ENCODE measurements at places on chromosomes 1 and 21. TPM values are rescaled to one million over a fixed set of nuclear protein-coding genes. Genes with fewer than 3 reads are reported as not detected.

Gene PCAT6
- total RNA-seq = not detected

Gene CRNN
- not detected for total RNA-seq

Gene CAMSAP2
- 30.8 TPM for total RNA-seq

Gene OR2T29
- not detected for total RNA-seq

DNA sequence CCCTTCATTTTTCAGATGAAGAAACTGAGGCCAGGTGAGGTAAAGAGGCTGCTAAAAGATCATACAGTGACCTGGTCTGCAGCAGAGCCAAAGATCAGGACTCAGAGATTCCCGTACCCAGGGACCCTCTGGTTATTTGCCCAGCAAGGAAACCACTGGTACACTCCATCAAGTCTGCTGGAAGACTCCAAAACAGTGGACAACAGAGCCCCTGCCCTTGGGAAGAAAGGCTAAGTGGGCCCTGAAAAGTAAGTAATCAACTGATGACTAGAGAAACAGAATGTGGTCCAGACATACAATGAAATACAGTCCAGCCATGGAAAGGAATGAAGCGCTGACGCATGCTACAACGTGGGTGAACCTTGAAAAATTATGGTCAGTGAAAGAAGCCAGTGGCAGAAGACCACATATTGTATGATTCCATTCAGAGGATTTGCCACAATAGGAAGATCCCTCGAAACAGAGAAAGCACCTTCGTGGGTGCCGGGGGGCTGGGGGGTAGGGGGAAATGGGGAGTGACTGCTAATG is 106.4 kb downstream of the ETS2 start:
- DNase-seq = no peak

DNA sequence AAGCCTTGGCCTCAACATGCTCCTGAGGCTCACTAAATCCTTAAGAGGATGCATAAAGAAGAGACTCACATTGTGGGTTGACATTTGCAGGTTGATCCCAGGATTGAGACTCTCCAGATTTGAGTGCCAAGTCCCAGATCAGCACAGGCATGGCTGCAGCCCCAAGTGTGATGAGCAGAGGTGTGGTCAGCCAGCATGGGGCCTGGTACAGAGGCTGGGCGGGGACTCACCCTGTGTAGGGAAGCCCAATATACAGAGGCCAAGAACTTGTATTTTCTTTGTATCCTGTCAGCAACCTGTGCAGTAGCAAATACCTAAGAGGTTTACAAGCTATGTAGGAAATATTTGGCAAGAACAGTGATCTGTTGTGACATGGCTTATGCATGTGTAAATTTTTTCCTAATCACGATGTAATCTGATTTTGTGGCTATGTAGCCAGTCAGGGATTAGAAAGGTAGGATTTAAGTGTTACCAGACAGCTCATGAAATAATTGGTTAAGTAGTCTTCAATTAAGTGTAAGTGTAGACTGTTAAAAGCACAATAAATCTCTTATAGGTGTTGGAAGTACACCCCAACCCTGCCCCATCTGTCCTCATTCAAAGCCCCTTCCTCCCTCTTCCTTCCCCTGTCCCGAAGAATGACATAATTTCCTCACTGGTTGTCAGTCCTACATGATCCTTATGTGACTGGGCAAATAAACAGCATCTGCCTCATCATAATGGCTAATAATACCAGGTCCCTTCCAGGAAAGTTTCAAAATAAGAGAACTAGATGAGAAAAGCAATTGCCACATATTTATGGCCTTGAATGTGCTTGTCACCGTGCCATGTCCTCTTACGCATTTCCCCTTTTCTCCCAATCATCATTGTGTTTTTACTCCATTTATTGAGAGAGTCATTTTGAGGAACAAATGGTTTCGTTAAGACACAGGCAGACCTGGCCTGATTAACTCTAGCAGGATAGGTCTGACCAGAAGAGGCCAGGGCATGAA is 120.9 kb downstream of the HLX start:
- DNase-seq = no peak

DNA sequence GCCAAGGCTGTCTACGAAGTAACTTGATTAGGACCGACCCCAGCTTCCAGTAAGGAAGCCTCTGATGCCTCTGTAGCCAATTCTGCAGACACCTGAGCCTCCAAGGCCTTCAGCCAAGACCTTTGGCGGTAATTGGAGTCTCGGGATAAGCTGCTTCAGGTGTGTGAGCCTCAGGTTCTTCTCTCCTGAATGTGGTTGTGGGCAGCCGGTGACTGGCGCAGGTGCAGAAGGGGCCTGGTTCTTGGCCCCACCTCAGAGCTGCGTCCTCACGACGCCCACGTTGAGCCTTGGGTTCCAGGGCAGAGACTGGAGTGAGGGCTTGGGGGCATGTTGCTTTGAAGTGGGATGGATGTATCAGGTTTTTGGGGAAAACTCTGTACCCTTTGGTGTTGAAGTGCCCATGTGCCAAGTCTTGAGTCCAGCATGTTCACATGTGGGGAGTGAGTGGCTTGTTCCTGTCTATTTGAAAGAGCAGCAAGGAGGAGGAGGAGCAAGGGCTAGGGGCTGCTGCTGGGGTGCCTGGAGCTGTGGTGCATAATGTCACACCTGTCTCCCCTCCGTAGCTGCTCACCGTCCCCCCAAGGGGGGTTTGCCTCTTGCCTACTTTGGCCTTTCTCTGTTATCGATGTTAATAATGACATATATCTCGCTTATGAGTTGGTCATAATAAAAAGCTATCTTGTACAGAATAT is 1.4 kb downstream of the PSEN2 start:
- no peak for DNase-seq

DNA sequence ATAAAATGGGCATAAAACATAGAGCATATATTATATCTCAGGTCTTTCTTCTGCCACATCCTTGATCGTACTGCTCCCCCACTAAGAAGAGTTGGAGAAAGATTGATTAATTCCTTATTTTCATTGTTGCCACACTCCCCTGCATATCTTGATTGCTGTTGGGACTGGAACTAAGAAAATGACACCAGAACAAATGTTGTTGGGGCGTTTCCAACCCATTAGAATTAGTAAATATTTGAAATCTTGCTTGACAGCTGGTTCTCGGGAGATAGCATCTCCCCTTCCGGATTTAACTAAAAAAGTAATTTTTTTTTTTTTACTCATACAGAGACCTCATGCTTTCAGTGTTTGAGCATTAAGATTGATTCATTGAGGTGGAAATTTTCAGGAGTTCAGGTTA is 493.0 kb upstream of the PLXNA2 start:
- DNase-seq = no peak

GRCh38 chr1:9705337-9706093 is 54.0 kb downstream of the PIK3CD start:
- DNase-seq = peak; percentile 71

- DNase-seq = no peak
Measured at GRCh38 chr1:32929366-32929765, 28.2 kb upstream of the TMEM54 start.

DNA sequence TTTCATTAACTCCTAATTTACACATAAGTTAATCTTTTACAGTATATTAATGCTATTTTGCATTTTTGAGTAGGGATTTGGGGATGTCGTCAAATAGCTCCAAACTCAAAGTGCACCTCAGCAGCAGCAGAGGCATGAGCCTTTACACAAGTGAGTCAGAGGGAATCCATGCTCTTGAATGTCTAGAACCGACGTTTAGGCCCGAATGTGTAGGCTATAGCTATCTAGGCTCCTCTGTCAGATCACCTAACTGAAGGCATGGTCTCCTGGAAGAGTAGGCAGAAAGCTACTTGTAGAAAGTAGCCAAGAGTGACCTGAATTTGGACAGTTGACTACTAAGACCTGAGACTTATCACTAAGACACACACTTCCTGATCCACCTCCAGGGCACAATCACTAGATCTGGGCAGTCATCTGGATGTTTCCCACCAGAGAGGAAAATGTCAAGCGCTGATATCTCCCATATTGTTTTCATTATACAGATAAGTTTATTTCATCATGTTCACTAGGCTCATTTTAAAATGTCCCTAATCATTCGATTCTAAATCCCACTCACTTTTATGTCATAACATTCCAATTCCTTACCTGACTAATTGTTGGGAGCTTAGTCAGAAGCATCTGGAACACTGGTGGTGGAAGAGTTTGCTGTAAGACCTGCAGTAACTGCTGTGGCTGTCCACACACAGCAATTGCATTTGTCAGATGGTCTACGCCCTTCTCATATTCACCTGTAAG is 15.3 kb downstream of the TOMM20 start:
- DNase-seq = no peak

DNA sequence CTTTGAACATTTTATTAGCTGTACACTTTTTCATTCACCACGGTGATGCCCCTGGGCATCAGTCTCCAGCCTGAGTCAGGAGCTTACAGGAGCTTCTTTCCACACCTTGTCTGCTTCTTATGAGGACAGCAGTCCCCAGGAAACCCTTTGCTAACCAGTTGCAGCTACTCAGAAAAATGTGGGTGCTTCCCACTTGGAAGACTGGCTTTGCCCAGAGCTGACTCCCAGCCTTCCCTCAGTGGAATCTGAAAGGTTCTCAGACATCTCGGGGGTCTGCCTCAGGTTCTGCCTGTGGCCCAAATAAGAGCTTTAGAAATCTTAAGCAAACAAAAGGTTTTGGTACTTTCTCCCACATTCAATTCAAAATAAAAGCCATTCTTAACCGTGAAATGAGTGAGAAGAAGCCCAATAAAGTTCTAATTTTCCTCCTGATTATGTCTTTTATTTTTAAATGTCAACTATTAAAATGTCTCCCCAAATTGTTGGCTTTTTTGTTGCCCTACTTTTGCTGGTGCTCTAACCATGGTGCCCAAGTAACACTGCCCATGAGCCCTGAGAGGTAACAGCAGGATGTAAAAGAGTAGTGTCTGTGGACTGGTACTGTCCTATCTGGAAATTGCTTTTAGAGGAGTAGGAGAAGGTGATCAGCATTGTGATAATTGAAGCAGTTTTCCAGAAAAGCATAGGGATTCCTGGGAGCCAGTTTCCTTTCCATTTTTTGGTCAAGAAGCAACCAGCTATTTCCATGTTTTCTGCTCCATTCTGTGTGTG is 5.6 kb downstream of the C1orf53 start:
- no peak for DNase-seq
